HepG2 (cell line): ENCODE measurements at places on chromosomes 4 and X. TPM values are rescaled to one million over a fixed set of nuclear protein-coding genes. Genes with fewer than 3 reads are reported as not detected.

- no peaks in the 10 kb centered on the region for H3K36me3 ChIP-seq
- no peak overlapping the region for H3K27ac ChIP-seq
- H3K4me1 ChIP-seq, result no peaks in the 10 kb centered on the region
Observed at GRCh38 chr4:6443035-6444023, 29.1 kb downstream of the PPP2R2C start.

Gene RAB9A
- total RNA-seq, result 23.1 and 31.2 TPM in 2 replicates

GRCh38 chr4:109432203-109432602 is 1.4 kb upstream of the SEC24B start:
- no peaks in the 10 kb centered on the region; the same call in 2 of the 3 replicates for H3K27me3 ChIP-seq
- peaks cover 31% of the 10 kb centered on the region for H3K4me1 ChIP-seq
- DNase-seq, result no peak
- H3K4me3 ChIP-seq, result peak overlapping the region; percentile 81

DNA sequence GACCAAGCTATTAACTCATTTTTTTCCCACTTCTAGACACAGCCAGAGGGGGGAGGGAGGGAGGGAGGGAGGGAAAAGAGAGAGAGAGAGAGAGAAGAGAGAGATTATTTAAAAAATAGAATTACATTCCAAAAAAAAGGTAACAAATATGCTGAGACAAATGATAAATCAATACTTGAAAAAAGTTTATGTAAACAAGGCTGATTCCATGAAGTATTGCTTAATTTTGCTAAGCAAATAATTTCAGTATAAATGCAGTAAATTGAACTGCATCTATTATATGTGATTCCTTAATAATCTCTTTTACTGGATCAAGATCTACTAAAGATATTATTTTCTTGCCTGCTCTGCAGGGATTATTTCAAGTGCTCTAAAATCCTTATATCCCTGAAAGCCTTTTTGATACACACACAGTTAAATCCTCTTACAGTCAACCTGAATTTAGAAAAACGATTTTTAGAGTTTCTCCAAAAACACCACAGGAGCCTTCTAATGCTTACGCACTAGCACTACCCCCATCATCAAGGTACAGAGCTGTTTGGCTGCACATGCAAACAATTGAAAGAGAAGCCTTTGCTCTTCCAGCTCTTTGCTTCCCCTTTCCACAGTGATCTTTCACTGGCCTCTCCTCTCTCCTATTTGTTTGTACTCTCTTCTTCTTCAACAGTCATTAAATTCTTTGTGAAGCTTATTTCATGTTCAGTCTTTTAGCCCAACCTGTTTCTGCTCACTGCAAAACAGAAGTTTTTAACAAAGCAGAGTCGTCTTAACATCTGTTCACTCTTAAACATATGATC is 426.3 kb upstream of the FAM241A start:
- H3K27me3 ChIP-seq, result no peaks in the 10 kb centered on the region
- no peaks in the 10 kb centered on the region for H3K4me1 ChIP-seq
- H3K4me3 ChIP-seq, result no peak overlapping the region
- DNase-seq, result no peak
- no peak overlapping the region for H3K27ac ChIP-seq

Gene SMR3B
- not detected in 2 replicates for total RNA-seq

DNA sequence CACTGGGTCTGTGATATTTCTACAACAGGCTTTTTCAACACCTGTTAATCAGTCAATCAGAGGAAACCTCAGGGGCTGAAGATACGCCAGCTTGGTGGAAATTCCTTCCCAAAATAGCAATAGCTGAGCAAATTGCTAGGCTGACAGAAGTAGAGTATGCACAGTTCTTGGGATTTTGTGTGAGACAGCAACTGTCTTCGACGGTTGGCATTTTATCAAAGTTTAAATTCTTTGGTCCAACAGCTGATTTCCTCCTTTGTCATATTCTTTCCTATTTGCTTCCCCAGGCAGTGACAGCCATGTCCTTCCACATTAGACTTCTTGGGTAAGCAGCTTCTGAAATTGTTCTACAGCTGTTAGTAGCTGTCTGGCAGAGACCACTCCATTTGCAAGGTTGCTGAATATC is 8.0 kb upstream of the PALLD start:
- no peaks in the 10 kb centered on the region for H3K36me3 ChIP-seq
- H3K27ac ChIP-seq, result no peak overlapping the region
- H3K27me3 ChIP-seq, result no peaks in the 10 kb centered on the region
- H3K4me1 ChIP-seq, result no peaks in the 10 kb centered on the region

DNA sequence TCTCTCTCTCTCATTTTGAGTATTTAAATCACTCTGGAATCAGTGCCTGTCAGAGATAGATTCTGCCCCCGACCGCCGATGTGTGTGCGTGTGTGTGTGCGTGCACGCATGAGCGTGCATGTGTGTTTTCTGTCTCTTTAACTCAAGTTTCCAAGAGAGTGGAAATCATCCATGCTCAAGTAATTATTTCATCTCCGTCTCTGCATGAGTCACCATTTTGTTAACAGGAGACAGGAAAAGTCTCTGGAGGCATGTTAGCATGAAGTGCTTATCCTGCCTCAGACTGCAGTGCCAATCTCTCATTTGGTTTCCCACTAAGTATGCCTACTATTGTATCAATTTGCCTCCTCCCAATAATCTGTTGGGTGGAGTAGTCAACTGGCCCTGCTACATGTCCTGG is 182.9 kb upstream of the NHS start:
- no peaks in the 10 kb centered on the region for H3K36me3 ChIP-seq
- H3K27me3 ChIP-seq, result no peaks in the 10 kb centered on the region
- DNase-seq, result no peak

Gene HOPX
- total RNA-seq, result not detected in 2 replicates

Gene BTK
- total RNA-seq, result not detected in 2 replicates

Gene POU3F4
- not detected in 2 replicates for total RNA-seq

DNA sequence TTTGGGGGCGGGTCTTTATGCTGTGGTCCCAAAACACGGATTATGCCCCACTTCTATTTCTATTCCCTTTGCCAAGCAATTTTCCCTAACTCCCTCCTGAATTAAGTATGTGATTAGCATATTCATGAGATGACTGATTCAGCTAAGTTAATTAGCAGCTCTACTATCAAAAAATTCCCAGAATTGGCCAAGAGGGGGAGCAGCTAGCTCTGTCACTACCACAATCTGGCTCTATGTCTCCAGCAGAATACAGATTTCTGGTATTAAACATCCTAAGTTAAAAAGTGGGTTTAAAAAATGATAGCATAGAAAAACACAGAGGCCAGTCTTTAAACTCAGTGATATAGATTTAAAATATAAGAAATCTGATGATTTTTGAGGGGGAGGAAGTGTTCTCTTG is 80.3 kb downstream of the GPC4 start:
- H3K4me3 ChIP-seq, result no peak overlapping the region
- no peaks in the 10 kb centered on the region for H3K27me3 ChIP-seq
- H3K36me3 ChIP-seq, result no peaks in the 10 kb centered on the region
- no peak overlapping the region for H3K27ac ChIP-seq
- H3K4me1 ChIP-seq, result no peaks in the 10 kb centered on the region

GRCh38 chr4:4200624-4201023 is 26.1 kb downstream of the OTOP1 start:
- no peak for DNase-seq
- H3K27ac ChIP-seq, result no peak overlapping the region
- H3K36me3 ChIP-seq, result no peaks in the 10 kb centered on the region
- peaks cover 6% of the 10 kb centered on the region for H3K4me1 ChIP-seq

GRCh38 chr4:5918331-5918985 is 25.6 kb upstream of the CRMP1 start:
- no peaks in the 10 kb centered on the region for H3K36me3 ChIP-seq
- no peak overlapping the region for H3K27ac ChIP-seq
- DNase-seq, result no peak
- H3K27me3 ChIP-seq, result peaks cover 13% of the 10 kb centered on the region; the same call in 1 of the 3 replicates
- no peaks in the 10 kb centered on the region for H3K4me1 ChIP-seq

DNA sequence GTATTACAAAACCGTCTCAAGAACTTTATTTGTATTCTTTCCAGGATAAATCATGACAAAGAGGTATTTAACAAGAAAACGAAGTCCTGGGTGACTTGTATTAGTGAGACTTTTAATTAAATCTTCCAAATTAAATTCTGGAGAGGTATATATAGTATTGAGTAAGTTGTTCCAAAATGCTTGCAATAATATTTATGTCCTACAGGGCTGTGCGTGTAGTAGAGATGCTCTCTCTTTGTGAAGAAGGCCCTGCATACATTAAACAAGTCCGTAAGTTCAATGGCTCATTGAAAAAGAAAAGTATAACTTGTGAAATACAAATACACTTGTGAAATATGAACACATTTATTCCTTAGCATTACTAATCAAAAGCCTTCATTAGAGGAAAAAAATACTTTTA is 211.4 kb downstream of the ARHGAP24 start:
- DNase-seq, result no peak
- no peak overlapping the region for H3K4me3 ChIP-seq
- no peaks in the 10 kb centered on the region for H3K27me3 ChIP-seq
- H3K36me3 ChIP-seq, result no peaks in the 10 kb centered on the region
- H3K4me1 ChIP-seq, result no peaks in the 10 kb centered on the region

Gene TSPAN5
- total RNA-seq, result 0.18 and 0.20 TPM in 2 replicates

GRCh38 chrX:118802857-118803256 is 20.8 kb upstream of the ZCCHC12 start:
- no peak overlapping the region for H3K4me3 ChIP-seq
- no peaks in the 10 kb centered on the region for H3K27me3 ChIP-seq
- H3K4me1 ChIP-seq, result no peaks in the 10 kb centered on the region
- no peak overlapping the region for H3K27ac ChIP-seq
- H3K36me3 ChIP-seq, result no peaks in the 10 kb centered on the region

Gene GPR34
- total RNA-seq, result not detected in 2 replicates

GRCh38 chr4:94701631-94702300 is 56.0 kb upstream of the BMPR1B start:
- no peaks in the 10 kb centered on the region for H3K36me3 ChIP-seq
- H3K27ac ChIP-seq, result no peak overlapping the region
- H3K4me1 ChIP-seq, result no peaks in the 10 kb centered on the region
- H3K27me3 ChIP-seq, result peaks cover 4% of the 10 kb centered on the region; the same call in 1 of the 3 replicates
- H3K4me3 ChIP-seq, result no peak overlapping the region

GRCh38 chr4:55838952-55839351 is 14.5 kb upstream of the EXOC1 start:
- H3K36me3 ChIP-seq, result no peaks in the 10 kb centered on the region
- no peak overlapping the region for H3K4me3 ChIP-seq
- no peak overlapping the region for H3K27ac ChIP-seq
- no peaks in the 10 kb centered on the region for H3K4me1 ChIP-seq
- no peaks in the 10 kb centered on the region for H3K27me3 ChIP-seq

Gene ASB12
- not detected in 2 replicates for total RNA-seq

Gene AWAT2
- total RNA-seq, result not detected in 2 replicates

Gene TEX13C
- total RNA-seq, result not detected in 2 replicates

GRCh38 chr4:87523307-87523706 is 5.9 kb downstream of the SPARCL1 start:
- H3K4me3 ChIP-seq, result no peak overlapping the region
- H3K4me1 ChIP-seq, result no peaks in the 10 kb centered on the region
- H3K36me3 ChIP-seq, result no peaks in the 10 kb centered on the region
- no peak for DNase-seq
- no peaks in the 10 kb centered on the region for H3K27me3 ChIP-seq
- no peak overlapping the region for H3K27ac ChIP-seq

- H3K4me3 ChIP-seq, result no peak overlapping the region
- H3K27me3 ChIP-seq, result no peaks in the 10 kb centered on the region
- no peaks in the 10 kb centered on the region for H3K4me1 ChIP-seq
Observed at GRCh38 chrX:135213200-135213844, 38.5 kb upstream of the ETDA start.

DNA sequence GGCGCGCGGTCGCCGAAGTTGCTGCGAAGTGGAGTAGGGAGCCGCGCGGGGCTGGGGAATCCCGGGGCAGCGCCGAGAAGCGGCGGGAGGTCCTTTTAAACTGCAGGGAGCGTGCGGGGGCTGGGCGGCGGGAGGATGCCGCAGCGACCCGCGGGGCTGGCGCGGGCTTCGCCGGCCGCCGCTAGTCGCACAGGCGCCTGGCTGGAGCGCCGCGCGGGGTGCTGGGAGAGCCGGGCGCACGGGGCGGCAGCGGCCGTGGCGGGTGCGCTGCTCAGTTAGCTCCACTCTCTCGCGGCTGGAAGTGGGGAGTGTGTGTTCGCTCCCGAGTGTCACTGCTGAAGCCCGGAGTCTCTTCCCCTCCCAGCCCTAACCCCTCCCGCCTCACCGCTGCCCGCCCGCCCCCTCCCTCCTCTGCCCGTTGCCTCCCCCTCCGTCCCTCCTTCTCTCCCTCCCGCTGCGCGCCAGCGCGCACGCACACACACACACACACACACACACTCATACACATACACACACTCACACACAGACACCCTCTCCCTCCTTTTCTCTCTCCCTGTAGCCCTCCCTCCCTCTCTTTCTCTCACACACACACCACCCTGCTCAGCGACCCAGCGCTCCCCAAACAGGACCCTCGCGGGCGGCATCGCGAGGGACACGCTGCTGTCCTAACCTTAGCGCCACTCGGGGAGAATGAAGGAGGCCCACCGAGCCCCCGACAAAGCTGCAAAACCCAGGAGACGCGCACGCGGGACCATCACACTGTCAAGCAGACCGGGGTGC is at the start of gene NDNF:
NDNF (minus strand) TSS at position 312 of the 780 bp plus-strand sequence. CDS start 26,698 bp downstream, outside the sequence.
- H3K27ac ChIP-seq, result no peak within 1 kb of the TSS
- H3K27me3 ChIP-seq, result peaks cover 10% of the 10 kb centered on the region
- no peaks in the 10 kb centered on the region for H3K36me3 ChIP-seq
- DNase-seq, result no peak
- peaks cover 6% of the 10 kb centered on the region; the same call in 1 of the 2 replicates for H3K4me1 ChIP-seq
- peak within 1 kb of the TSS; percentile 28; the same call in 1 of the 2 replicates for H3K4me3 ChIP-seq

DNA sequence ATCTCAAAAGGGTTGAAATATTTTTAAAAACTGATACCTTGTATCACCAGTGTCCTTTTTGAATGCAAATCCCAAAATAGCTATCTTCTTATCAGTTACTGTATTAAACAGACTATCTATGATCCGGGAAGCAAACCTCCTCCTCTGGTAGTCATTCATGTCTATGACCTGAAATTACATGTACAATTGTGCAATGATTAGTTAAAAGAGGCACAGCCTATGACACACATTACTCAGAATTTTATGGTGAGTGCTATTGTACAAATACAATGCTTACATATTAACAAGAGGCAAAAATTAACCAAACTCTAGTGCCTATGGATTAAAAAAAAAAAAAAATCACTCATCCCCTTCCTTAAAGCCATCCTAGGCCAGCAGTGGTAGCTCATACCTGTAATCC is 21.7 kb downstream of the UGDH start:
- DNase-seq, result no peak
- H3K27ac ChIP-seq, result no peak overlapping the region
- H3K27me3 ChIP-seq, result no peaks in the 10 kb centered on the region
- H3K4me3 ChIP-seq, result no peak overlapping the region
- H3K4me1 ChIP-seq, result no peaks in the 10 kb centered on the region
- peaks cover 46% of the 10 kb centered on the region for H3K36me3 ChIP-seq

DNA sequence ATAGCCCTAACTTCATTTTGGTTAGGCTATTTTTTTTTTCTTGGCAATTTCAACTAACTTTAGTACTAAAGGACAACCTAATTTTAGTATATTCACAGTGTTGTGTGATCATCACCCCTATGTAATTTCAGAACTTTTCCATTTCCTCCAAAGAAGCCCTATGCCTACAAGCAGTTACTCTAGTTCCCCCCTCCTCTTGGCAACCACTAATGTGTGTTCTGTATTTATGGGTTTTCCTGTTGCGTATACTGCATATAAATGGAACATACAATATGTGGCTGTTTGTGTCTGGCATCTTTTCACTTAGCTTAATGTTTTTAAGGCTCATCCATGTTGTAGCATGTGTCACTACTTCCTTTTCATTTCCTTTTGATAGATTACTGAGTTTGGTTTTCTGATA is 57.6 kb downstream of the N4BP2 start:
- H3K27me3 ChIP-seq, result no peaks in the 10 kb centered on the region
- no peak overlapping the region for H3K4me3 ChIP-seq
- no peak for DNase-seq
- H3K36me3 ChIP-seq, result peaks cover 18% of the 10 kb centered on the region; the same call in 1 of the 3 replicates
- no peak overlapping the region for H3K27ac ChIP-seq
- no peaks in the 10 kb centered on the region for H3K4me1 ChIP-seq

- H3K4me3 ChIP-seq, result no peak overlapping the region
- DNase-seq, result peak; percentile 0
- no peaks in the 10 kb centered on the region for H3K27me3 ChIP-seq
- H3K36me3 ChIP-seq, result no peaks in the 10 kb centered on the region
- H3K4me1 ChIP-seq, result no peaks in the 10 kb centered on the region
Observed at GRCh38 chrX:94400488-94400887, 726.5 kb downstream of the FAM133A start.
